Activated naive CD4-positive, alpha-beta T cell (primary cell): ENCODE measurements at places on chromosomes 7 and 10.

DNA sequence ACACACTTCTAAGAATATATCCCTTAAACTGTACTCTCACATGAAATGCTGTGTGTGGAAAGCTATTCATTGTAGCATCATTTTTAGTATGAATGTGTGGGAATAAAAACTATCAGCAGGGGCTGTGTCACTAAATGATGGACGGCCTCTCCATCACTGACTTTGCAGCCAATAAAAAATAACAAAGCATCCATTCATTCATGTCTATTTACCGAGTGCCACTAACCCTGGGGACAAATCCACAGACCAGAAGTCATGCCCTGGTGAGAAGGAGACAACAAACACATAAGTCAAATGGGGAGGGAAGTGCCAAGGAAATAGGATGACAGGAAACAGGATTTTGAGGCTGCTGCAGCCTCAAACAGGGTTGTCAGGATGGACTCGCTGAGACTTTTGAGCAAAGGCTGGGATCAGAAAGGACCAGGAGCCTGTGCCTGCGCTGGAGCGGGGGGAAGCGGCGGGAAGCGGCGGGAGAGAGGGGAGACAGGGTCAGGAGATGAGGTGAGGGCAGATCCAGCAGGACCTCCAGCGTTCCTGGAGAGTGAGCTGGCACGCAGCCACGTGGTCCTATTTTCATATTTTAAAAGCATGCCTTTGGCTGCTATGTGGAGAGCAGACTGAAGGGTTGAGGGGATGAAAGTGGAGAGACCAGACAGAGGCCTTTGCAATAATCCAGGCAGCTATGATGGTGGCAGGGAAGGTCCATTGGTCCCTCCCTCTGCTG, 2.2 kb upstream of the NOM1 start:
- DNase-seq = no peak

GRCh38 chr7:90690159-90690858, 94.2 kb downstream of the CDK14 start:
- no peak for DNase-seq

GRCh38 chr7:140876519-140877248, 48.0 kb downstream of the BRAF start:
- DNase-seq = no peak

GRCh38 chr10:89668386-89669071, 23.5 kb upstream of the PANK1 start:
- no peak for DNase-seq

DNA sequence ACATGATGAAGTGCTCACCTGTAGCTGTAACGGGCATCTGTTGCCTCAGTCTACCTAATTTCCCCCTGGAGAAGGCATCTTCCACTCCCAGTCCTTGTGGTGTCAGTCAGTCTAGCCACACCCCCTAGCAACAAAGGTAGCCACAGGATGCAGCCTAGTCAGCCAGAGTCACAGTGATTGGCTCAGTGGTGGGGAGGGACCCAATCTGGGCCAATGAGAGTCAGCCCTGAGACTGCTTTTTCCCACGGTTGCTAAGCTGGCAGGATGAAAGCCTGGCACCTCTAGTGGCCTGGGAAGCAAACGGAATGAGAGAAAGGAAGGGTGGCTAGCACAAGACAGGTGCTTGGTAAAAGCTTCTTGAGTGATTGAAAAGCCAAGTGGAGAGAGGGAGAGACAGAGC, 118.6 kb downstream of the SH3PXD2A start:
- DNase-seq = no peak

DNA sequence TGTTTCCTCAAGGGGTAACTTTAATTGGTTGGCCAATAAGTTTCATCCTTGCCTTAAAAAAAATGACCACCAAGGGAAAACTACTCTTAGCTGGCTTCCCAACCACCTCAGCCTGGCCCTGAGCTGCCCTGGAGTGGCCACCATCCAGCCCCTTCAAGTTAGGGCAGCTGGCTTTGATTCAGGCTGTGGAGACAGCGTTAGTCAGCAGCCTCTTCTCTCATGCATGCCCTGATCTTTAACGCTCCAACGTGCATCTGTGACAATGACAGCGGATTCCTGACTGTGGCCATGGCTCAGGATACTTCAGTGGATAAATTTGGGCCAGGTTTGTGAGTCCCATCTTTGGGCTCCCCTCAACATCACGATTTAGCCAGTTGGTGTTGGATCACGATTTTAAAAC, 111.6 kb downstream of the RBM20 start:
- DNase-seq = no peak

DNA sequence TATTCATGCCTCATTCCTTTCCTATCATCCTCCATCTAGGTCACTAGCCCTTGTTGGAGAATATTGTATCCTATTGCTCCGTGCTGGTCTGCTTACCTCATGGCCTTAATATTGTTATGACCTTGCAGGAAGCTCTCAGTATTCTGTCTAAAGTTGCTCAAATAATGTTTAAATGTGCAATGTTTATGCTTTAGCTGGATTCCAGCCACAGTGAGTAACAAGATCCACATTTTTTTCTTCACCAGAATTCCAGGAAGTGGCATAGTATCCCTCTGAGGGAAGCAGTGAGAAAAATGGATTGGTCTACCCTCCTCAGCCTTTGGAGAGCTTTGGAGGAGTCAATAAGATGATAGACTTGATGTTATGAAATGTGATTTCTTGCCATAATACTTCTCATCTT, 402.6 kb downstream of the NRG3 start:
- no peak for DNase-seq

GRCh38 chr10:126153711-126154628, 234.3 kb downstream of the ADAM12 start:
- DNase-seq = no peak

DNA sequence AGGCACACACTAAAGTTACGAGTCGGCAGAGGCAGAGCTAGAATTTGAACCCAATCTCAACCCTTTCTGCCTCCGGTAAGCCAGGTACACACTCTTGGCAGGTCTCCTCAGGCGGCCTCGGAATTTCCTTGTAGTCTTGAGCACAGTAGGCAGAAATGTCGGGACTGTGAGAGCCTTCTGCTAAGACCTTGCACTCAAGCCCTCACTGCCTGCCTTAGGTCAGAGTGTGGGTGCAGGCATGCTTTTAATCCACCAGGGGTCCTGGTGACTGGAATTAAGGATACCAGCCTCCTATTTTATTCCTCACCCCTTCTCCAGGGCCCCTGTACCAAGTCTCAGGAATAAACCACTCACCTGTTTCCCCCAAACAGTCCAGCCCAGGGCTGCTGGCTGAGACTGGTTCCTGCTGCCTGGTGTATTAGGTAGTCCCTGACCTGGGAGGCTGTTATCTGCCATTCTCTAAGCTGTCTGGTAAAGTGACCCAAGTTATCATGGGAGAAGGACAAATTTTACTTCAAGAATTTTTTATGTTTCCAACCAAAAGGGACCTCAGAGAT, 855 bp downstream of the ATP6V1F start:
- DNase-seq = no peak

- no peak for DNase-seq
Measured at GRCh38 chr10:42973870-42974692, 102.8 kb upstream of the RET start.

GRCh38 chr10:56722912-56723311, 361.9 kb upstream of the ZWINT start:
- no peak for DNase-seq

GRCh38 chr10:129962872-129963640, 1.0 kb downstream of the EBF3 start:
- DNase-seq = no peak

DNA sequence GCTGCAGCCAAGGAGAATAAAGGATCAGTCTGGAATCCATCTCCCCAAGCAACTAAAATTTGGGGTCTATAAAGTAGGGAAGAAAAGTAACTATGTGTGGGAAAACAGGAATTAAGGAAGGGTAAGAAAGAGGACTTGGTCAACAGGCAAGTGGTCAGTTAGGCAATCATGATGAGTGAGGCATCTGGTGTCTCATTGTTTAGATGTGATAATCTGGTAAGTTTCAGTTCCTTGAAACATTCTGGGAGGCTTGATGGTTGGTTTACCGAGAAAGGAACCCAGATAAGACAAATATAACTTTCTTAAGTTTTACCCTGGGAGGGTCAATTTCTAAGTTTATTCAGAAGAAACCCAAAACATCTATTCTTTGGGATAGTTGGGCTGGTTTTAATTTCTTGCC, 22.3 kb downstream of the HYAL4 start:
- DNase-seq = no peak

GRCh38 chr10:88923520-88923919, 29.1 kb downstream of the ACTA2 start:
- DNase-seq = no peak

GRCh38 chr10:110007161-110007700, 553 bp upstream of the ADD3 start:
- peak; percentile 29 for DNase-seq

GRCh38 chr7:137877027-137877675, 30.4 kb upstream of the DGKI start:
- DNase-seq = no peak

DNA sequence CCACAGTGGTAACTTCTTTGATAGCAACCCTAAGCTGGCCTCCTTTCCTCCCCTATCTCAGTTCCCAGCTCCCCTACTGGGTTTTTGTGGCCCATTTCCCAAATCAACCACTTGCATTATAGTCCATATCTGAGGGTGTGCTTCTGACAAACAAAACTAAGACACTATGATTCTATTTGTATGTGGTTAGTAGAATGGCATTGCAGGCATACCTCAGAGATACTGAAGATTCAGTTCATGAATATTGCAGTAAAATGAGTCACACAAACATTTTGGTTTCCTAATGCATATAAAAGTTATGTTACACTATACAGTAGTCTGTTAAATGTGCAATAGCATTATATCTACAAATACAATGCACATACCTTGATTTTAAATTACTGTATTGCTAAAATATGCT, 15.4 kb upstream of the TMEM243 start:
- no peak for DNase-seq
